ENCODE measurements at places on chromosomes 5 and 9.

DNA sequence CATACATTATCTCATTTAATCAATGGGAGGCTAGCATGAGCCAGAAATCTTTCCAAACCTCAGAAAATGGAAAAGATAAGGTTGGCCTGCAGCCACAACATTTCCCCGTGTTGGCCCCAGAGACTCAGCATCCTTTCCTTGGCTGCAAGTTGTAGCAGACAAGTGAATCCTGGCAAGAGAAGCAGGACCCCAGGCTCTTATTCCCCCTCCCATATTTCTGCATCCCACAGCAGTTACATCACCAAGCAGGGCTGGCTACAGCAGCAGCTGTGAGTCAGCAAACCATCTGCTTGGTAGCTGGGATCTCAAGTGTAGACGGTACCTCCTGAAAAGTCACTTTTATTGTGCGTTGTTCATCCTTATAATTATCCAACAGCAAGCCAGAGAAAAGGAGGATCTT is 212.4 kb downstream of the GNA14 start:
- DNase-seq, result no peak

DNA sequence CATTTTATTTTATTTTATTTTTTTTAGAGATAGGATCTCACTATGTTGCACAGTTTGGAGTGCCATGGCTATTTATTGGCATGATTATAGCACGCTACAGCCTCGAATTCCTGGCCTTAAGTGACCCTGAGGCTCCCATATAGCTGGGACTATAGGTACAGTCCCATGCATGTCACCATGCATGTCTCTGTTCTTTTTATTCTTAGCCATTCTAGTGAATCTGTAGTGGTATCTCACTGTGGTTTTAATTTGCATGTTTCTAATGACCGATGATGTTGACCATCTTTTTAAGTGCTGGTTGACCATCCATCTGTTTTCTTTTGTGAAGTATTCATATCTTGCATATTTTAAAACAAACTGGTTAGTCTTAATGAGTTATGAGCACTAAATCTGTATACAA is 76.1 kb downstream of the SLC44A1 start:
- no peak for DNase-seq

DNA sequence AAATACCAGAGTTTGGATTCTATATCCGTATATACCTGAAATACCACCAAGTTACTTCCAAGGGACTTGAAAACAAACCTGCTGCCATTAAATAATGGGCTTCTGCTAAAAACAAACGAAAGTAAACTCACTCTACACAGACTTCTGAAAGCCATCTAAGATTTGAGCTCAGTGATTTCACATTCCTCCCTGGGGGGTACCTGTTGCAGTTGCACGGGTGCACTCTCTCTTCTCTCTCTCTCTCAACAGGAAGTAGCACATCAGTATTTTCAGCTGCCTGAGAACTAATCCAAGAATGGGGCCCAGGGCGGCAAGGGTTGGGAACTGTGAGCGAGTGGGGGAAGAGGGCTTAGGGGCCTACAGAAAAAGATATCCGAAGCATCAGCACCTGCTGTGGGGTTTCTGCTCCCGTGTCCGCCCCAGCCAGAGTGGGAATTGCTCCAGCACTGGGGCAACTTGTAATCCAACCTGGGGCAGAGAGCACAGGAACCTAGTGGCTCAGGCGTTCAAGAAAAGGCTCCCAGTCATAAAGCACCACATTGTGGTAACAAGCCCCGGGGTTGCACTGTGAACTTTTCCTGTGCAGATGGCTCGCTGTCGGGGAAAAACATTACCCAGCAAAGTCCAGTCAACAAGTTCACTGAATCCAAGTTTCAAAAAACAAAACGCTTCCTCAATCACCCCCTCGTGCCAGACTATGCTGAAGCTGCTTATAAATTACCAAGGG is 99.8 kb downstream of the EFNA5 start:
- no peak for DNase-seq

DNA sequence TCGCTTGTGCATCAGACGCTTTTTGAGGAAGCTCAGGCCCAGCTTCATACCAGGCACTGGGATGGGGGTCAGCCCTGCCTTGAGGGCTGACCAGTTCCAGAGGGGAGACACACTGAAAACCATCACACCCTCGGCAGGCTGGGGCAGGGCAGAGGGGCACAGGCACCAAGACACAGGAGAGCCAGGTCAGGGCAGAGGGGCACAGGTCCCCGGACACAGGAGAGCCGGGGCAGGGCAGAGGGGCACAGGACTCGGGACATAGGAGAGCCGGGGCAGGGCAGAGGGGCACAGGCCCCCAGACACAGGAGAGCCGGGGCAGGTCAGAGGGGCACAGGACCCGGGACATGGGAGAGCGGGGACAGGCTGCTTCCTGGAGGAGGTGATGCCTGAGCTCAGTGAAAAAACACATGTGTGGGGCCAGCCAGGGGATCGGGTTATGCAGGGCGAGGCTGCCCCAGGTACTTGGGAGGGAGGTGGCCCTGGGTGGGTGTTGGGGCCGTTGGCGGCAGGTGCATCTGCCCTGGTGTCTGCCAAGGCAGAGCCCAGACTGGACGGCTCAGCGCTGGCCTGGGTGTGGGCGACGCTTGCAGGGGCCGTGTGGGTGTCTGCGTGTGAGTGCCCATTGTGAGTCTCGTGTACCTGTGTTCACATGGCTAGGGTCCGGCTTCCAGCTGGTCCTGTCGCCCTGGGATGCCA is 15.1 kb upstream of the SLC2A6 start:
- no peak for DNase-seq

GRCh38 chr9:37466037-37466709 is 923 bp upstream of the ZBTB5 start:
- DNase-seq, result no peak

DNA sequence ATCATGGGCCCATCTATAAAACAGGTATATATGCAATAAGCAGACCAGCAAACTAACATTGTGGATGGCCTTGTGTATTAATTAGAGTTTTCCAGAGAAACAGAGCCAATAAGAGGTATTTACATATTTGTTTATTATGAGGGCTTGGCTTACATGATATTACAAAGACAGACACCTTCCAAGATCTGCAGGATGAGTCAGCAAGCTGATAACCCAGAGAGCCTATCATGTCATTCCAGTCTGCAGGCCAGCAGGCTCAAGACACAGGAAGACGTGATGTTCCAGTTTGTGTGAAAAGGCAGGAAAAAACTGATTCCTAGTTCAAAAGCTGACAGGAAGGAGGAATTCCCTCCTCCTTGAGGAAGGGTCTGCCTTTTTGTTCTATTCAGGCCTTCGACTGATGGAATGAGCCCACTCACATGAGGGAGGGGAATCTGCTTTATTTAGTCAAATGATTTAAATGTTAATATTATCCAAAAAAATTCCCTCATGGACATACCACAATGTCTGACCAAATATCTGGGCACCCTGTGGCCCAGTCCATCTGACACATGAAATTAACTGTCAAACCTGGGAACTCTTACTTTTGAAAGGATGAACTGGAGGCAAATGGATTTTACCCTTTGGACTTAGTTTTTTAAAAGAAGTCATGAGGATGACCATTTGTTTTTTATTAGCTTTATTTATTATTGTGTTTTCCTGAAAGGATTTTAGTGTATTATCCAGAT is 161.2 kb upstream of the CHD1 start:
- DNase-seq, result no peak

- no peak for DNase-seq
Observed at GRCh38 chr5:32168460-32169033, 5.6 kb downstream of the GOLPH3 start.
